ENCODE measurements at places on chromosomes 7 and 10.

DNA sequence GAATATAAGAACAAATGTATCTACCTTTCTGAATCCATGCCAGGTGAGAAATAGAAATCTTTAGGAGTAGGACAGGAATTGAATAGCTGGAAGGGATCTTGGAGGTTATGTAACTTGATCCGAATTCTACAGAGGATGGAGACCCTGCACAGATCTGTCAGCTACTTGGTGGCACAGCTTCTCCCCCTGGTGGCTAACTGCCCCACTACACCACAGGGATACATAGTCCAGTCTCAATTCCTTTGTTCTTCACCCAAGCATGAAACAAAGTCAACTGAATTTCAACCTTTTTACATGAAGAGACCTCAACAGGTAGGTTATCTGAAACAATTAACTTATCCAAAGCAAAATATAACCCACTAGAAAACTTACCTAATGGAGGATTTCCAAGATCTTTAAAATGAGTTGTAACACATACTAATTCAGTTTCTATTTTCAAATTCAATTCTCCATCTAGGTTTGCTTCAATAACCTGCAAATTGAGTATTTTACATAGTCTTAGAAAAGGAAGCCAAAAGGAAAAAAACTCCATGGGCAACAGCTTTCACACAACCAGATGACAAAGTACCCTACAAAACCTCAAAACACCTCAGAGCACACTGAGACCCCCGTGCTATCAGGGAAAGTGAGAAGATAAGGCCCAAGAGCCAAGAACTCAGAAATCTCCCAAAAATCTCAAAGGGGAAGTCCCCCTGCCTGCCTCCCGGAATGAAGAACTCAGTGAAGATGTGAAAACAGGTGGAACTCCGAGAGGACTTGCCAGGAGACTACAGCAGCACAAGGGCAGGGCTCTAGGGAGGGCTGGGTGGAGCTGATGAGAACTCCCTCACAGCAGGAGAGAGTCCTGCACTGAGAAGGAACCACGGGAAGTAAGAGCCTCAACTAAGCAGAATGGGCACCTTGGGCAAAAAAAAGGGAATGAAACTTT is 10.3 kb downstream of the HUS1 start:
- peak; percentile 69 for ATAC-seq

DNA sequence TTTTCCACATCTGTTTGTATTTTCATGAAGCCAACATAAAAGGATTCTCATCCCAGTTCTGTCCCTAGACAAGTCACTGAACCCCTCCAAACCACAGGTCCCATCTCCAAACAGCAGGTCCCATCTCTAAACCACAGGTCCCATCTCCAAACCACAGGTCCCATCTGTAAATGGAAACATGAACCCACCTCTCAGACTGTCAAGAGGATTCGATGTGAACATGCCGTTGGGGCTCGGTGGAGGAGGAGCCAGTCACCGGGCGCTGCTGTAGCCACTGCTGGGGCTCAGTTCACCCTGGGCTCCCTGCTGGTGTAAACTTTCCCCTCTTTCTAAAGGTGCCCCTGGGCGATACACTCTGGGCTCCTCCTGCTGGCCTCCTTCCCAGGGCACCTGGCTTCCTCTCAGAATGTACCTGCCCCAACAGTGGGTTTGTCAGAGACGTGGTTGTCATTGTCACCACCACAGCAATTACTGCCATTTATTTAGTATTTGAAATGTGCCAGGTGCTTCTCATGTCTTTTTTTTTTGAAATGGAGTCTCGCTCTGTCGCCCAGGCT is 13.0 kb downstream of the LHPP start:
- ATAC-seq, result no peak

DNA sequence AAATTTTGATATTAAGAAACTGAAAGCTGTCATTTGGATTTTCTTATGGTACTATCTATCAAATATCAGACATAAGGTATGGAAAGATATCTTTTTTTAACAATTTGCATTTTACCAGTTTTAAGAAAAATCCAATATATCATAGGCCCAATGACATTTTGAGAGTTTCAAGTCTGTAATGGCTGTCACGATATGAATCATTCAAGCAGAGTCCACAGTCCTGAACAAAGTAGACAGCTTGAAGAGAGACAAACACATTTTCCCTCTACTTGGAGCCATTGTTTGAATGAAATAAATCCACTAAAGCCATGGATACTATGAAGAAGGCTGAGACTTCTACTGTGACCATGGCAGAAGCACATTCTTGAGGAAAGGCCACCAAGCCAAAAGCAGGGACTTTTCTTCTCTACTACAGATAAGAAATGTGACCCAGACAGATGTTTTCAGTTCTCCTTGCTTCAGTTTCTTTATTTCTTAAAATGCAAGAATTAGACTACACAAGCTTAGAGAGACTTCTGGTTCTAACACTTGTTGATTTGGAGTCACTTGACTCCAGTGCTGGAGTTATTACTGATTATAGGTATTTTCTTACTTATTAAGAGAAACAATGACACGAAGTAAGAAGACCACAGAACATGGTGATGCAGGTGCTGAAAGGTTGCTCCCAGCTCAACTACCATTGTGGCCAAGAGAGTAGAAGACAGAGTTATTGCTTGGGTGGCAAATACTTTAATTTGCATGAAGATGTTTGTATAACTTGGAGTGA is 429.1 kb downstream of the KIF20B start:
- ATAC-seq, result no peak

DNA sequence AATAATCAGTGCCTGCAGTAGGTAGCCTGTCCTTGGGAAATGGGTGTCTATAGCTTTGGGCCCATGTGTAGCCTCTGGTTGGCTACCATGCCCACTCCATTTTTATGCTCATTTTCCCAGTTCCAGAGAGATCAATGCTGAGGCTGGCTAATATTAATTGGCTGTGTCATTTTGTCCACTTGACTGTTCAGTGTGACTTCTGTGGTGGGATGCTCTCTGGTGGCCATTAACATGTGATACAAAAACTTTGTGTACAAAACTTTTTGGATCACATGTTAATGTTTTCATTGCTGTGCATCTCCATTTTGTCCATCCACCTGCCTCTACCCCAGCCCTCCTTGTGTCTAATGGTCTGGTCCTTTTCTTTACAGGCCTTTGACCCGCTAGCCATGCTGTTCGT is 22.7 kb downstream of the VIM start:
- no peak for ATAC-seq

- ATAC-seq, result peak; percentile 41
Observed at GRCh38 chr10:127945341-127945758, 38.4 kb downstream of the PTPRE start.
